NCI-H1105 treated with DMSO at 0.1 percent for 48 hours (cell line): ENCODE measurements at places on chromosomes 1 and 21.

- DNase-seq: peak; percentile 6
Measured at GRCh38 chr1:79847700-79848099, 841.2 kb upstream of the ADGRL4 start.

GRCh38 chr1:179082333-179082998 lies 596 bp downstream of the TOR3A start:
- peak; percentile 21 for DNase-seq

GRCh38 chr21:42521384-42521783 lies 7.7 kb downstream of the SLC37A1 start:
- no peak for DNase-seq

GRCh38 chr1:200751717-200752116 lies 13.0 kb downstream of the CAMSAP2 start:
- DNase-seq: no peak

DNA sequence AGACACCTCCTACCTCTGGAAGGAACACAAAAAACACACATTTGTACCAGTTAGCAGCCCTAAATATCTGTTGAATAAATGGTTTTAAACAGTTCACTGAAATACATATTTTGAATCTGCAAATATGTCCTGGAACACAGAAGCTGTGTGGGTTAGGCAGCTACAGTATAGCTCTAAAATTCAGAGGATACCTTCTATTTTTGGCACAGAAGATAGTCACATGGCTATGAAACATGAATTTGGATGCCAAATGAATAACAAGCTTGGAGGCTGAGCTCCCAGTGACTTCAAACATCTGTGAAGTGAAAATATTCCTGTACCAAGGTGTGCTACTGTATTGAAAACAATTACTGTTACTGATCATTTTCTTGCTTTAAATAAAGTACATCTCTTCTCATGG lies 391.5 kb upstream of the ADGRL2 start:
- DNase-seq: peak; percentile 15

DNA sequence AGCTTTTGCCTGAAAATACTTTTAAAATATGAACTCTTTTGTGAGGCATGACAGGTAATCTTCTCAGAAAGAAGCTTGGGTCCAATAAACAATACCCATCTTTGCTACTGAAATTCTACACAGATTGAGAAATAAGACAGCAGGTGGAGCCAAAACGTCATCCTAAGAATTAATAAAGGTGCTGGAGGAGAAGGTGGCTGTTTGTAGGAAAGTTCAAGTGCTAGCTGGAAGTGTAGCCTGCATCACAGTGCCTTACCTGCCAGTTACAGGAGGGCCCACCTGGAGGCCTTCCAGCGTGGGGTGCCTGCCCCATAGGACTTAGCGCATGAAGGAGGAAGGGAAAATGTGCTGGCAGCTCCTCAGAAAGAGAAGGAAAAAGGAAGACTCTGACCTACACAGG lies 93.7 kb downstream of the TTC3 start:
- DNase-seq: peak; percentile 59

DNA sequence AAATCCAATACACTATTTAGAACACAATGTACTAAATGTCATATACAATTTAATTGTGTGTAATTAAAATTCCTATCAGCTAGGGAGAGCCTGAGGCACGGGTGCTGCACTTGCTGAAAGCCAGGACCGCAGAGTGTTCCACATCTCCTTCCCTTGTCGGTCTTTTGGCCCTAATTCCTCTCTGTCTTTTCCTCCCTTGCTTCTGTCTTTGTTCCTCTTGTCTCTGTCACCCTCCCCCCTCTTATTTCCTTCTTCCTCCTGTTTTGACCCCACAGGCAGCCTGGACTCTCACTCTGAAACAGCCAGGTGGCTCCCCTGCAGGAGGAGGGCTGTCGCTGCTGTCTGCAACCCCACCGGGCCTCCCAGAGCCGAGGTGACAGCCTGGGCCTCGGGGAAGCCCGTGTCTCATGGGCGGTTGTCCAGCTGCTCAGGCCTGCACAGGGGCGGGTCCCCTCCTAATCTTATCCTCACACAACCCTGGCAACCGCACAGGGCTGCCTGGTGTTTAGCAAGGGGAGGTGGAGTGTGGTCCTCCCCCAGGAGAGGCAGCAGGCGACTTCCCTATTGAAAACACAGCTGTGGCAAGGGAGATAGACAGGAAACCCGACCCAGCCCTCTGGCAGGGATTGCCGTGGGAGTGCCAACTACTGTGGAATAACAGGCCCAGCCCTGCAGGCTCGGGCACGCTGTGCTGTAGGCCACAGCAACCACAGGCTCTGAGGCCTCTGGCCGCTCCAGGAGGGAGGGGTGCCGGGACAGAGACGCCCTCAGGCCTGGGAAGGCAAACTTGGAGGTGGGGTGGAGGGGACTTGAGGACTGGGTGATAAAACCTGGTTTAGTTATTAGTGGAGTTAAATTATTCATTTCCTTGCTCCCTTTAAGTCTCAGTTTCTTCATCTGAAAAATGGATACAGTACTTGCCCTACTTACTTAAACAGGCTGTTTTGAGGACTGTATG lies 68.8 kb upstream of the WDR26 start:
- DNase-seq: peak; percentile 85

GRCh38 chr21:42396799-42397745 lies 1.2 kb upstream of the TMPRSS3 start:
- no peak for DNase-seq

- DNase-seq: no peak
Measured at GRCh38 chr1:91569411-91570119, 68.9 kb downstream of the CDC7 start.

GRCh38 chr1:40825996-40826395 lies 36.2 kb downstream of the CITED4 start:
- no peak for DNase-seq

GRCh38 chr1:28882009-28882628 lies 32.2 kb upstream of the EPB41 start:
- DNase-seq: peak; percentile 94

- no peak for DNase-seq
Measured at GRCh38 chr1:7313081-7313546, 458.0 kb upstream of the VAMP3 start.

- DNase-seq: no peak
Measured at GRCh38 chr1:153929426-153929825, 6.7 kb upstream of the GATAD2B start.

DNA sequence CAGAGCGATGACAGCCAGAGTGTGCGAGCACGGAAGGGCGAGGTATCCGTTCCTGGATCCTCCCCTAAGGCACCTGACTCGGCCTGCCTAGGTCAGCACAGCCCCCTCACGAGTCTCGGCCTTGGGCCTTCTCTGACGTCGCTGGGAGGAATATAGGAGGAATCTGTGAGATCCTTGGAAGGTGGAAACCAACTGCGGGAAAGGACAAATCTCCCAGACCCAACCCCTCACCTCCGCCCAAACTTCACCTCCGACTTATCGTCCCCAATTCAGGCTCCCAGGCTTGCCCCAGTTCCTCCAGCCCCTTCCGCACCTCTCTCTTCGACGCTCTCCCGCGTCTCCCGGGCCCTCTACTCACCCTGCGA lies 494 bp downstream of the APH1A start:
- no peak for DNase-seq

GRCh38 chr1:157353546-157353945 lies 198.8 kb downstream of the FCRL5 start:
- DNase-seq: no peak

GRCh38 chr1:83779565-83779964 lies 219.4 kb downstream of the TTLL7 start:
- no peak for DNase-seq

DNA sequence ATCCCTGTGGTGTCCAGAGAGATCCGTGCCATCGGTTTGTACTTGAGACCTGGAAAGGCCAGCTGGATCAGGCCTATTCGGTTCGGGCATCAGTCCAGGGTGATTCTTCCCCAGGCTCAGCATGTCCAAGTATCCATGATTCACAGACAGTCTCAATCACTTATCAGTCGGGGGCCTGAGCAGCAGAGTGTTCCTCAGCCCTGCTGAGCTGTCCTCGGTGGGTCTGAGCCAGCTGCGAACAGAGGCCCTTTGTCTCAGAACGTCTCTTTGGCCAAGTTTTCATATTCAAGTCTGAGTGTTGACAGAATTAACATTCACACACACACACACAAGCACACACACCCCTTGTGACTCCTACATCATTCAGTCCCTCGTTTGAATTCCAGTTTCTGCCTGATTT lies 33.4 kb upstream of the OSBPL9 start:
- DNase-seq: no peak

- no peak for DNase-seq
Measured at GRCh38 chr1:208604295-208604694, 360.1 kb upstream of the PLXNA2 start.

GRCh38 chr21:36773117-36773516 lies 74.2 kb downstream of the SIM2 start:
- peak; percentile 69 for DNase-seq

- DNase-seq: peak; percentile 74
Measured at GRCh38 chr1:101238681-101239094, 1.9 kb downstream of the S1PR1 start.

- peak; percentile 77 for DNase-seq
Measured at GRCh38 chr1:90579212-90579802, 137.8 kb downstream of the BARHL2 start.

- DNase-seq: no peak
Measured at GRCh38 chr1:229147072-229147471, 123.8 kb upstream of the RAB4A start.

DNA sequence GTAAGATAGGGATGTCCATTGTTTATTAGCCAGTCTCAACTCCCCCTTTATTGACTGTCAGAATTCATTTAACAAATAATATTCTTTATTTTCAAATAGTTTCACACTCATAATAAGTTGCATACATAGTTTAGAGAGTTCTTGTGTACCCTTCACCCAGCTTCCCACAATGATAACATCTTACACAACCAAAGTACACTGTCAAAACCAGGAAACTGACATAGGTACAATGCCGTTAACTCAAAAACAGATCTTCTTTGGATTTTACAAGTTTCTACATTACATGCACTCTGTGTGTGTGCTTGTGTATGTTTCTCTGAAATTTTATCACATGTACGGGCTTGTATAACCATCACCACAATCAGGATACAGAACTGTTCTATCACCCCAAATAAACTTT lies 64.4 kb upstream of the IFNLR1 start:
- no peak for DNase-seq

DNA sequence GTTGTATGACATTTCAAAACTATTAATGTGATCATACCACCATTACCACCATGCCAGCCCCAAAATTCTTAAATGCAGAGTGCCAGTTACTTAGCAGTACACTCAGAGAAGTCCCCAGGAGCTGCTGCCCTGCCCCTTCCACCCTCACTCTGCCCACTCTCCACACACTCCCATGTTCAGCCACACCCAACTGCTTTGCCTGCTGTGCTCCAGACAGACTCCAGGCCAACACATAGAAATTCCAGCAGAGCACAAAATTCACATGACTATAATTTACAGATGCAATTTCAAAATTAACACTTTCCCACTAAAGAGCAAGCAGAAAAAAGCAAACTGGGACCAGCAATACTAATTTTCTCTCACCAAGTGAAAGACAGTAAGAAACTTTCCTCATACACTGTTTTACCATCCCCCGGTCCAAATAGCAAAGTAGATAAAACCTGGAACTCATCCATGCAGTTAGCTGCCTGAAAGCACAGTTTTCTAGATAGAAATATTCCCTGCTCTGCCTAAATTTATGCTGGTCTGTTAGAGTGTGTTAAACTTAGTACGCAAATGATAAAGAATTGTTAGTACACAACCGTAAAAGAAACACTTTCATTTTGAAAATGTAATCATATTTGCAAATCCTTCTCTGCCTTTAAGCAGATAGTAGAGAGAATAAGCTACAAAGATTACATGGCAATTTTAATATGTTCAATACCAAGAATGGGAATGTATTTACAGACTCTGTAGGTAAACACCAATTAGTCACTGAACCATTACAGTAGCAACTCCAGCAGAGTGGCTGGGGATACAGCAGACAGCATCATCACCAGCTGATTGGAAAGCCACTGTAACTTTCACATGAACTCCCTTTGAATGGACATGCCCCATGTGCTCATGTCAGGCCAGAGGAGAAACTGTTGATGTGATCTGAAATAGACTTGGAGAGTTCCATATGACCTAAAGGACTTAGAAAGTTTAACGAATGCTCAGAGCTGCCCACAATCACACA lies 176.5 kb downstream of the VAV3 start:
- no peak for DNase-seq

DNA sequence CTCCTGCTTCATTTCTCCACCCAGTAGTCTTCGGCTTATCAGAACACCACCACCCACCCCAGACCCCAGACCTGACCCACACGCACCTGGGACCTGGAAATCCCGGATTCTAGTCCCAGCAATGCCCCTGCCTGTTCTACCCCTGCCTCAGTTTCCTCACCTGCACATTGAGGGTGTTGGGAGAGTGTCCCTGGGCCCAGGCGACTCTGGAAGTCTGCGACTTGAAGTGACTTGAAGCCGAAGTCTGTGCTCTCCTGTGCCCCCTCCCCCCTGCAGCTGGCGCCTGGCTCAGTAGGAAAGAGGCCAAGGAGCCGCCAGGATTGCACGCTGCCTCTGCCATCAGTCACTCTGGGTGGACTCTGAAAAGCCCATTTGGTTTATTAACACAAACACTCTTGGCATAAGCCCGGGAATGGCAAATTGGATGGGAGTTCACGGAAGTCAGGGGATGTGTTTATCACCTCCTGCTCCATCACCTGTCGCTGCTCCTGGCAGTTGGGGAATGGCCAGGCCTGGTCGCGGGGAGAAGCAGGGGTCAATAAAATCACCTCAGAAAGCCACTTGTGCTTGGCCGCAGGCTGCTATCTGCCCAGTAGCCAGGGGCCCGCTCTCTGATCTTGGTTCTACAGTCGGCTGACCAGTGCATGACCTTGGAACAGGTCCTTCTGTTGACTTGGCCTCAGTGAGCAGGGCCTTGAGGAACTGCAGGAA lies 132.7 kb downstream of the ACTL8 start:
- peak; percentile 96 for DNase-seq

- DNase-seq: no peak
Measured at GRCh38 chr1:220462752-220463151, 65.2 kb upstream of the MARK1 start.

DNA sequence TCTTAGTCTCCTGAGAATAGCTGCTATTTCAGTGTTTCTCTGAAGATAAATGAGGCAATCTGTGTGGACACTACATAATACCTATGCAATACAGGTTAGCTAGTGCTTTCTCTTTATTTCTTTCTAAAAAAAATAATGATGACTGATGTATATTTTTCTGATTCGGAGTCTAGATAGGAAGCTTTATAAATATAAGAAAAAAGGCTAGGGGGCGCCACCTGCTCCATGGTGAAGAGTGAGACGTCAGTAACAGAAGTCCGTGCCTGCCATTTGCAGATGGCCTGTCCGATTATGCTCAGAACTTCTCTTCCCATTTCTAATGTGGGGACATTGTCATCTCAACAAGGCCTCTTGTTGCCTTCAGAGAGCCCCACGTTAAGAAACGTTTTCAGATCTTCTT lies 26.4 kb downstream of the QSOX1 start:
- DNase-seq: no peak

- DNase-seq: no peak
Measured at GRCh38 chr1:24921412-24921811, 8.7 kb downstream of the RUNX3 start.
